ENCODE measurements at places on chromosomes 5 and 9.

DNA sequence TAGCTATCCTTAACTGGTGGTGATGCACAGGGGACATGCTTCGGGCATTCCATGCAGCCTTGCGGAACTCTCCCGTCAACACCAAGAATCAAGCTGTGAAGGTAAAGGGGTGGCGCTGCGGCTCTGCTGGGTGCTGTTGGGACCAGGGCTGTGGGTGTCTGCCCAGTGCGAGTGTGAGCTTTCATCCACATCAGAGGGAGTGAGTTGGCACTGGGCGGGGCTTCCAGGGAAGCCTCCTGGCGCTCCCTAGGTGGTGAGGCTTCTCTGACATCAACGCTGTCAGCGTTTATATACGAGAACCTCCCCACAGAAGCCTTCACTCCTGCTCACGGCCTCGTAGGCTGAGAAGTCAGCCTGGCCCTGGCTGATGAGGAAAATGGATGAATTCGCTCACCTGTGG is 11.7 kb downstream of the ARPC5L start:
- peak; percentile 62 for DNase-seq

DNA sequence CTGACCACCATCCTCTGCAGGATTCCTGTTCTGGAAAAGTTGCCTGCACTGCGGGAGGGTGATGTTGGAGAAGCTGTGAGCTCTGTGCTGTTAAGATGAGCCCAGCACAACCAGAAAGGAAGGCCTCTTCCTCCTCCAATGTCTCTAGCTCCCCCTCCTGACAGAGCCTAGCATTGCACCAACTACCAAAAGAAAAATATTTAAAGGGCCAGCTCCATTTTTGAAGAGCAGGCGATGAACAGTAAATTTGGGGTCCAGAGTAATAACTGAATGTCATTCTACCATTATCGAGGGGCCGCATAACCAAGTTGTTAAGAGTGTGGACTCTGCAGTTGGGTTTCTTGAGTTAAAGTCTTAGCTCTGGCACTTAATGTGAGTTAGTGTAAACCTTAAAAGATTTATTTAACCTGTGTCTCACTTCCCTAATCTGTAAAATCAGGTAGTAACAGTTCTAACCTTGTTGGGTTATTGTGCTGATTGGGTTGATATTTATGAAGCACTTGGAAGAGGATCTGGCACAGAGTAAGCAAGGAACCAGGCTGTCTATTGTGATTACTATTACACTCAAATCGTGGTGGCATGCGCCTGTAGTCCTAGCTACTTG is 3.9 kb downstream of the TEX53 start:
- peak; percentile 72 for DNase-seq

DNA sequence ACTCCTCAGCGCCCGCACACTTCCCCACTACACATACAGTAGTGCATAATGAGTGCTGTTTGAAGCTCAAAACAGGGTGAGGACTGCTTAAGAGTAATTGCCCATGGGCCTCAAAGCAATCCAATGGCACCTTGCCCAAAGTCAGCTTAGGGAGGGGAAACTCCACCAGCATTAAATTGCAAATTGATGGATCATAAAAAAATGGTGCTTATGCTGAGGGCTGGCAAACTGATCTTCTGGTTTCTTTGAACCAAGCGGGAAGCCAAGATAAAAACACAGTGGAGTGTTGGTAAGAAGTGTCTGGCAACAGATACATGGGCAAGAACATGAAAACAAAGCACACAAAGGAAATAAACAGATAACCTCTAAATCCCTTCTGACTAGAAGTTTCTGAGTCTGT is 28.0 kb downstream of the TLE1 start:
- DNase-seq = no peak

DNA sequence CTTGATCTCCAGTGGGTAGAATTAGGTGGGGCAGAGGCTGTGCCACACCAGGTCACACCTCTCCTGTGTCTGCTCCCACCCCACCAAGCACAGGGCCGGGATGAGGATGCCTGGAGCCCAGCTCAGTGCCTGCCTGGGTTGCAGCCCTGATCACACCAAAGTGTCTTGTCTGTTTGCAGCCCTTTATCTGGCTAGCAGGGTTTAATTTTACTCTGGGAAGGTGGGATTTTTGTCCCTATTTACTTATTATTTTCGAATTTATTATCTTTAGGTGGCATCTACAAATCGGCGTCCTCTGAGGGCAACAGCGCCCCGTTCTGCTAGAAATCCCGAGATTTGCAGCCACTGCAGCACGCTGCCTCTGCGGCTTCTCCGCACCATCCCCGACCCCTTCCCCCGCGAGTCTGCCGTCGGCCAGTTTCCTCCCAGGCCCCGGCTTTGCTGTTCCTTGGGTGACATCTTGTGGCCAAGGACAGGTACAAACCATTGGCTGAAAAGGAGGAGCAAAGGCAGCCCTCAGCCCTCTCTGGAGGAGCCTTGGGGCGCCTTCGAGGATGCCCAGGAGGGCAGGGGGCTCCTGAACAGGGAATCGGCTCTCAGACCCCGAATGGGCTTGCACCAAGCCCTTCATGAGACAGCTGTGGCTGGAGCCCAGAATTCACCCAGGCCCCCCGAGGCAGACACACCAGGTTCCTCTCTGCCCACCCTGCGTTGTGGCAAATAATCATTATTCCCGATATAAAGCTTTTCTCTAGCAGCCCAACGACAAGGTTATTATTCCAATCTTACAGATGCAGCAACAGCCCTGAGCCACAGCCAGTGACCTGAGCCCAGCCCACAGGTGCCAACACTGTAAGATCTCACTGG is 113.0 kb downstream of the GAPVD1 start:
- DNase-seq = peak; percentile 70

DNA sequence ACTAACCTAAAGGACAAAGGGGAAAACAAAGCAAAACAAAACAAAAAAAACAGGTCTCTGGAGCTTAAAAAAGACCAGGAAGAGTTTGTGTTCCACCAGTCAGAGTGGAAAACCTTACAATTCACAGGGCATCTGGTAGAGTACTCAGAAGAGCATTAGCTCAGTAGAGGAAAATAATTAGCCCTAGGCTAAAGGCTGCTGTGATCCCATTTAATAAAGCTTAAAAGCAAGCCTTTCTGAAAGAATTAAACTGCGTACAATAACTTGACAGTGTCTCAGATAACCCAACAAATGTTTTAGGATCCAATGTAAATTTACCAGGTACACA is 7.3 kb downstream of the ECM2 start:
- no peak for DNase-seq

Data from CD4-positive, alpha-beta T cell treated with Interleukin-15 for 1 hour (primary cell).